ENCODE measurements at places on chromosomes 12 and 14.
A peak's percentile ranks its signal among the peaks of the same experiment; 100 is the strongest.

GRCh38 chr12:31035226-31035625, 38.4 kb upstream of the DDX11 start:
- DNase-seq: no peak

- DNase-seq: no peak
These were observed 203.7 kb upstream of the OTX2 start for GRCh38 chr14:57013987-57014386.

GRCh38 chr12:64400041-64400440, 4.2 kb upstream of the XPOT start:
- peak; percentile 47 for DNase-seq

- DNase-seq: no peak
These were observed 37.6 kb upstream of the SMOC1 start for GRCh38 chr14:69841656-69842055.

DNA sequence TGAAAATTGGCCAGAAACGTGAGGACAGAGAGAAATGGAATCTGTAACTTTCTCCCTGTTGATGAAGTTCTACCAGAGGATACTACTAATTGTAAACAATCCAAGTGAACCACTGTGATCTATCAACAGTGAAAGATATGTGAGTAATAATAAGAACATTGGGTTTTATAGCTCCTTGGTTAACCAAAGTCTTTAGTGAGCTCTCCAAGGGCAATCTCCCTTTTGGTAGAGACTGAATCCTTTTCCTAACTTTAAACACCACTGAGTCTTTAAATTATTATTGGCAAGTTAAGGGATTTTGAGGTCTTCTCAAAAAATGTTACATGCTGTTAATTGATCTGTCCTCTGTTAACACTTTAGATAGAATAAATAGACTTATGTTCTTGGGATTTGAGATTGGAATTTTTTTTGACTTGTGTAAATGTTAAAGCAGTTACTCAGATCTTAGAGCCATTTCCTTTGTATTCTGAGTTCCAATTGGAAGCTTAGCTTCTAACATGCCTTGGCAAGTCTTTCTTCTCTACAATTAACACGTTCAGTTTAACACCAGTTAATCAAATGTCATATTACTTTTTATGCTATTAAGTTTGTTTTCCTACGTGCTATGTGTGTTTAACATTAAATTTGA, 338.2 kb upstream of the DDHD1 start:
- no peak for DNase-seq

GRCh38 chr12:67327466-67327865, 58.3 kb downstream of the CAND1 start:
- DNase-seq: no peak

- no peak for DNase-seq
These were observed 243.5 kb upstream of the CAND1 start for GRCh38 chr12:67025543-67026114.

GRCh38 chr12:88993651-88994050, 358.6 kb downstream of the DUSP6 start:
- no peak for DNase-seq

DNA sequence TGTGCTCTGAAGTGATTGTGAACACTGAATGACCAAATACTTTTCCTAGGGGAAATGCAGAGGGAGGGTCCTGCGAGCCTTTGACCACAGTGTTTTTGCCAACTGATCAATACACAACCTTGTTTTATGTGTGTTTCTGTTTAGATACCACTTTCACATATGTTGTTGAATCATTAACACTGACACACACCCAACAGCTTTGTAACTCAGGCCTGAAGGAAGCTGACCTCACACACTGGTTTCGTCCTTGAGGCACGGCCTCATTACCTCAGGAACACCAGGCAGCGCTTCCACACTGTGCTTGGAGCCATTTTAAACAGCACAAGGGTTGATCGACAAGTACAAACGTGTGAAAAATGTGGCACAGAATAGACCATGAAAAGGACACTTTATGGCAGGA, 60.0 kb downstream of the PPFIBP1 start:
- no peak for DNase-seq

- DNase-seq: no peak
These were observed 627.4 kb downstream of the DIO2 start for GRCh38 chr14:79583738-79584408.

GRCh38 chr14:33554988-33555387, 395.9 kb downstream of the EGLN3 start:
- DNase-seq: no peak

DNA sequence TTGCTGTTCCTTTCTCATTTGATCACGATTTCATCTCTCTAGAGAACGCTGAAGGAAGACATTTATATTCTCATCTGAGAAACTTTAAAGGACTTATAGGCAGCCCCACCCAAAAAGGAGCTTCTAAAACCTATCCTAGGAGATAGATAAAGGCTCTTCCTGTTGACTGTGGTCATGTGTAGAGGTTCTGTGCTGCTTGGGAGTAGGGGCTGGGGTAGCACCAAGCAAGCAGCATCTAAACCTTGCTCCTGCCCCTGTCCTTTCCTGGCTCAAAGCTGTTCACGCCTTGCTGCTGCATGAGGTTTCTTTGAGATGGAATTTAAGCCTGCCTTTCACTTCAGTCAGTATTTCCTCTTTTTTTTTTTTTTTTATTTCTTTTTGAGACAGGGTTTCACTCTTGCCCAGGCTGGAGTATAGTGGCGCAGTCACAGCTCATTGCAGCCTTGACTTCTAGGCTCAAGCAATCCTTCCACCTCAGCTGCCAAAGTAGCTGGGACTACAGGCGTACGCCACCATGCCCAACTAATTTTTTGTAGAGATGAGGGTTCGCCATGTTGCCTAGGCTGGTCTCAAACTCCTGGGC, 41.4 kb downstream of the RAB35 start:
- no peak for DNase-seq

GRCh38 chr12:93783832-93784231, 106.7 kb downstream of the CRADD start:
- no peak for DNase-seq

- no peak for DNase-seq
These were observed 120.8 kb downstream of the PTCSC3 start for GRCh38 chr14:36055681-36056225.

- no peak for DNase-seq
These were observed 4.1 kb downstream of the OTX2 start for GRCh38 chr14:56805992-56806727.

DNA sequence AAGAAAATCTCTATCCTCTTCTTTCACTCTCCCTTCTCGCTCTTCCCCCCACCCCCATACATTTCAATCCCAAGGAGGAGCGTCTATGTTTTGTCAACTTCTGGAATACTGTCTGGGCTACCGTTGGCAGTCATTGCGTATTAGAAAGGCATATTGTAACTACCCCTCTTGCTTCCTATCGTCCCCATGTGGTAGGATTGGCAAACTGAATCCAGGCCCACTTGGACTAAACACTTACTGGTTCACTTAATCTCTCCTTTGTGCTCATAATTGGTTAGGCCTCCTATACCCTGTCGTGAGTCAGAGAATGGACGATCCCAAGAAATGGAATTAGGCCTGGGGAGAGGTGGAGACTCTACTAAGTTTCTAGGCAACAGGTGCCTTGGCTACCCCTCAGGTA, 68.8 kb upstream of the SLC8A3 start:
- no peak for DNase-seq

DNA sequence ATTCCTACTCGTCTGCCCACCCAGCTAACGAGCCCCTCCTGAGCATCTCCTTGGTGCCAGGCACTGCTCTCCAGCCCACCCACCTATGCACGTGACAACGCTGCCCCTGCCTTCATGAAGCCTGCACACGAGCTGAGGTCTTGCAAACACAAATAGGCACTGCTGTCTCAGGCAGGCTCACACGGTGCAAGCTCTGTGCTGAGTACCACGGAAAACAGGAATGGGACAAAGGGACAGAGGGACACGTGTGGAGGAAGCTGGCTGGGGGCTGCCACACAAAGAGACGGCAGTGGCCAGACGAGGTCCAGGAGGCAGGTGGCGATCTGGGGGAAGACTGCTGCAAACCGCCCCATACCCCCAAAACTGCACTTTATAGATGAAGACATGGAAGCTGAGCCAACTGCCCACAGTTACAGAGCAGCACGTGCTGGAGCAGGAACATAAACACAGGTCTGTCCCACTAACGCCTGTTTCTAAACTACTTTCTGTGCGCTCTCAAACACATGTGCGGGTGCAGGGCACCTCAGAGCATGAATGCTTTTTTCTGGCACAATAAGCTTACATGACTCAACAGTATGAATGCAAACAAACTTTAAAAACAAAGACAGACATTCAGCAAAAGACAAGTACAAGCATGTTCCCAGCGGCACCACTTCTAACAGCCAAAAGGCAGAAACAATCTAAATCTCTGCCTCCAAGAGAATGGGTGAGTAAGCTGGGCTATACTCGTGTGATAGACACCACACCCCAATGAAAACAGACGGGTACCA, 64.5 kb downstream of the AMN start:
- no peak for DNase-seq

- DNase-seq: no peak
These were observed 124.0 kb downstream of the DYRK2 start for GRCh38 chr12:67772267-67773169.

GRCh38 chr12:132085291-132085635, 58.9 kb downstream of the DDX51 start:
- DNase-seq: no peak

GRCh38 chr12:78671295-78671694, 193.3 kb upstream of the SYT1 start:
- DNase-seq: no peak

- DNase-seq: no peak
These were observed 112.8 kb upstream of the IFNG-AS1 start for GRCh38 chr12:67876305-67876915.
